Activated naive CD4-positive, alpha-beta T cell treated with anti-CD3 and anti-CD28 coated beads, Interleukin-2, amount 50 U/mL, for 16 hours (primary cell): ENCODE measurements at places on chromosomes 1 and 21.
A peak's percentile ranks its signal among the peaks of the same experiment; 100 is the strongest.

GRCh38 chr1:23483321-23484252 lies at the start of gene ASAP3:
Gene ASAP3 (minus strand): TSS chr1:23484179. CDS start chr1:23484133, 46 bp downstream.
- peak; percentile 13 for DNase-seq

DNA sequence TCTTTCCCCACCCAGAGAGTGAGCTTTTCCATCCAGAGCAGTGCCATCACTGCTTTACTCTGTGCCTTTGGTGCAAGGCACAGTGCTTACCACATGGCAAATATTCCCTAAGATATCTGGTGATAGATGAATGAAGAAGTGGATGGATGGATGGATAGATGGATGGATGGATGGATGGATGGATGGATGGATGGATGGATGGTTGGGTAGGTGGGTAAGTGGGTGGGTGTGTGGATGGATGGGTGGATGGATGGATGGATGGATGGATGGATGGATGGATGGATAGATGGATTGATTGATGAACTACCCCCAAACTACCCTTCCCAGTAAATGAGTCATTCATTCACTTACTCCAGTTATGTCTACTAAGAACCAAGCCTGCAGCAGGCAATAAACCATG lies 42.9 kb upstream of the SLC44A3 start:
- DNase-seq: no peak

GRCh38 chr1:23506376-23507107 lies 22.6 kb upstream of the ASAP3 start:
- no peak for DNase-seq

GRCh38 chr1:7481194-7481593 lies 289.9 kb upstream of the VAMP3 start:
- no peak for DNase-seq

DNA sequence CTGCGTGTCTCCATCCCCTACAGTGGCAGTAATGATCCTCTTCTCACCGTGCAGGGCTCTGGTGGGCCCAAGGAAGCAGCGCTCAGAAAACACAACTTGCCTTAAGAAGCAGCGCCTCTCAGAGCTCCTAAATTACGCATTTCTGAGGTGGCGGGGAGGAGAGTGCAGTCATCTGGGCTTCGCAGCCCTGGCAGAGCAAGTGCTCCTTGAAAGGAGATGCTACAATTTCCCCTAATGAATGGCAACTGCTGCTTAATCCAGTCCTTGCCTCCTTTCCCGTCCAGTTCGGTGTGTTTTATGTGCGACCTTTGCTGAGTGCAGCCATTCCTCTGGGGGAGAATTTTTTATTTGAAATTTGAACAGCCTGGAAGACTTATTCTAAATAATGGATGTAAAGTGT lies 287.3 kb downstream of the PTPRU start:
- no peak for DNase-seq

GRCh38 chr1:181630398-181630797 lies 147.1 kb downstream of the CACNA1E start:
- DNase-seq: no peak

GRCh38 chr21:15171546-15171945 lies 106.7 kb upstream of the NRIP1 start:
- DNase-seq: no peak

DNA sequence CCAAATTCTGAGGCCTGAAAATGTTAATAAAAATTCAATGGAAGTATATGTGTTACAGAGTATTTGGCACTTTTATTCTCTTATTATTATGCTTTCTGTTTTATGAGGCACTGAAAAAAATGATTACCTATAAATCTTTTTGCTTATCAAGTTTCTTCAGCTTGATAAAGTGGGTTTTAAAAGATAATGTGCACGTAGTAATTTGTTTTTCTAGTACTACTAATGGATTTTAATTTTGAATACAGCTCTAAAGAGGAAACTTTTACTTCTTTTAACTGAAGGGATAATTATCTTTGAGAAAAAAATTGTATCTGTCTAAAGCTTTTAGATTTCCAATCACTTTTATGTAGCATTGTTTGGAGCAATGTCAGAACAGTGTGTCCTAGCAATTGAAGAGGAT lies 211.4 kb upstream of the L1TD1 start:
- no peak for DNase-seq

DNA sequence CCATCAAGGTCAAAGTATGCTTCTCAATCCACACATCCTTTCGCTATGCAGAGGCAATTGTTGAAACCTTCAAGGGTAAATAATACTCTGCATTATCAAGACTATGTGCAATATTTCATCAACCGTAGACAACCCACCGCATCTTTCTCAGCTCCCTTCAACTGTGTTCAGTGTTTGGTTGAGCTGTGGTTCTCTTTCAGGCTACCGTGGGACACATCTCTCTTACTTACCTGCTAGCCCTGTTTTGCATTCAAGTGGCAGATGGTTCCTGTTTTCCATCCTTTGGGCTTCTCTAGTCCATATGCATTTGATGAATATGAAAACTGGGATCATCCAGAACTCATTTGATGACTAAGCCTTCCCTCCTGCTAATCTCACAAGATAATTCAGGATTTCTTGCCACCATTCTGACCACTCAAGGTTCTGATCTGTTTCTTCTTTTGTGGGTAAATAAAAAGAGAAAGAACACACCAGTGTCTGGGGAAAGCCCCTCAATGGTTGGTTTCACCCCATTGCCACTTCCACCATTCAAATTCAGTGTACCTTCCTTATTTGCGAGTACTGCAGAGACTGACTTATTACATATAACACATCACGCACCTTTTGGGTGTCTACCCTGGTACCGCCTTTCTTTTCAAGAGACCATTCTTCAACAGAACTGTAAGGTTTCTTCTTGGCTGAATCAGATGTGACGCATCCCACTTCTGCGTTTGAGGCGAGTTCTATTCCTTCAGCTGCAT lies 61.7 kb downstream of the BACE2 start:
- no peak for DNase-seq

DNA sequence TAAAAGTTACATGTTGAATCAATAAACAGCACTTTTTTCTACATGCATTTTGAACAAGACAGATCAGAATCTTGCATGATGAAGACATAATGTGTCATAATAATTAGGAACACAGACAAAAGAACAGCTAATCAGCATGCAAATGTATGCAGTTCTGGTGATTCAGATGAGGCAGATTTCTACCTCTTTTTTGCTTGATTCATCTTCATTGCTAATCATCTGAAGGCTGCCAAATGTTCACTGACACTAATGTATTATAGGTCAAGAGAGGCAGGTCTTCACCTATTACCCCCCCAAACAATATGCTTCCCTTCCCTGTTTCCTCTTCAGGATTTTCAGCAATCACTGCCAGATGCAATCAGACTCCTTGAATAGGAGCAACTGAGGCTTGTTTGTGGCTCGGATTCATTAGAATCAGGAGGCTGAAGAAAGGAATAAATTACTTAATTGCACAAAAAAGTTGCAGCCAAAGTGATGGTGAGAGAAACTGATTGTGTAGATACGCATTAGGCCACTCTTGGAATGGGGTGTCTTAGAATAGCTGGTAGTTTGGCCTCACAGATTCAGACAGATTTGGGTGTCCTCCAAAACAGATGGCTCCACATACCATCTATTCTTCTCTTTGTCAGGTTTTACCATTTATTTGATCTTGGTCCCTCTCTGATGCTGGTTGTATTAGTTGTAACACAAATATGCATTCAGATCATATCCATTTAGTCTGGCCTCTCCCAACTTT lies 275.4 kb downstream of the RPS6KC1 start:
- no peak for DNase-seq

DNA sequence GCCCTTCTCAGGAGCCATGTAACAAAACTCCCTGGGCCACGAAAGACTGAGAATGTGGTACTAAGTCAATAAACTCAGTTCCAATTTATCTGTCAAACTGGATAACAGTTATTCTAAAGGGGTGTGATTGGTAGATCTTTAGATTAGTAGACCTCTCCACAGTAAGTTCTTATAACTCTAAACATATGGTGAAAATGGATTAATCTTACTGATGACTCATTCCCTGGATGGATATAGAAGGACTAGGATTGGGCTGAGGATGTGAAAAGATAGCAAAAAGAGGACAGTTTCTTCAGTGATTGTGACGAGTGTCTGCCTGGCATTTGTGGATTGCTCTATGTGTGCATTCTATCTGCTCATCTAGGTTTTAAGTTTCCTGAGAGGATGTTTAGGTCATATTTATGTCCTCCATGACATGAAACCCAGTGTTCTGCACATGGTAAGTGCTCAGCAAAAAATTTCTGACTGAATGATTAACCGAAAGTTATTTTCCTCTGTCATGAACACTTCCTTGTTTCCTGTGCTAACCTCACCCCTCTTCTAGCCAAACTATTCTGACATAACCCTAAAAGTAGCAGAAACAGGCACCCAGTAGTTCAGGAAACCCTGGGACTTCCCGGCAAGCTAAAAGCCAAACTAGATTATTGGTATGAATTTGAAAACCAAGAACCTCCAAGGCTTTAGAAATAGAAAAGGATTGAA lies 397.5 kb upstream of the PLXNA2 start:
- no peak for DNase-seq

GRCh38 chr1:180923021-180923841 lies 10.5 kb downstream of the KIAA1614 start:
- DNase-seq: no peak

- DNase-seq: no peak
These were observed 560 bp downstream of the PADI2 start for GRCh38 chr1:17118706-17119075.

DNA sequence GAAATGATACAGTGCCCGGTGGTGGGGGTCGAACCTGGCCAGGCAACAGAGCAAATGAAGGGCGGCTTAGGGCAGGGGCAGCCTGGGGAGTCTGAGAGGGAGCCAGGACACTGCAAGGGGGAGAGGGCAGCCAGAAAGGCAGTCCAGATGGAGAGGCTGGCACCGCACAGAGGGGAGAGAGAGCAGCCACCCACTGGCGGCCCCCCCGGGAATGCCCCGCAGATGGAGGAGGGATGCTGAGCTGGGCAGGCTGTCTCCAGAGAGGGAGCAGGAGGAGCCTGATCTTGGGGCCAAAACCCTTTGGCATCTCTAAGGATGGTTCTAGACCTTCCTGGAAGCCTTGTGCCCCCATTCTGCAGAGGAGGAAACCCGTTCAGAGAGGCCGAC lies 112.3 kb downstream of the LACTBL1 start:
- DNase-seq: no peak

- no peak for DNase-seq
These were observed 3.0 kb upstream of the IPP start for GRCh38 chr1:45753248-45754037.

GRCh38 chr1:72649211-72649888 lies 367.0 kb upstream of the NEGR1 start:
- DNase-seq: no peak

DNA sequence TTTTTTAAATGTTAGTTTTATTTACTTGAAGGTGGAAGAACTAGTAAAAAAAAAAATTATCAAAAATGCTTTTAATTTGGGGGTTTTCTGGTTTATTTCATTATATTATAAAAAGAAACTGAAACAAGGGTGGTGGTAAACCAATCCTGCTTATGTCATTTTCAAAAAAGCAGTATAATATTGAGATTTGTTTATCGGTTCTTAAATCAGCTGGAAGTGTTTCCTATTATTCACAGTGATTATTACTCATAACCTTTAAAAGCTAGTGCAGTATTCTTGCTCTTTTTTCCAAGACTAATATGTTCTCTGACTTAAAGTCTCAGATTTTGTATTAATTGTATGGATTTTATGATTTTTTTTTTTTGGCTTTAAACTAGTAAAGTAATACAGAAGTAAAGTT lies 5.4 kb upstream of the LRRC40 start:
- DNase-seq: no peak

DNA sequence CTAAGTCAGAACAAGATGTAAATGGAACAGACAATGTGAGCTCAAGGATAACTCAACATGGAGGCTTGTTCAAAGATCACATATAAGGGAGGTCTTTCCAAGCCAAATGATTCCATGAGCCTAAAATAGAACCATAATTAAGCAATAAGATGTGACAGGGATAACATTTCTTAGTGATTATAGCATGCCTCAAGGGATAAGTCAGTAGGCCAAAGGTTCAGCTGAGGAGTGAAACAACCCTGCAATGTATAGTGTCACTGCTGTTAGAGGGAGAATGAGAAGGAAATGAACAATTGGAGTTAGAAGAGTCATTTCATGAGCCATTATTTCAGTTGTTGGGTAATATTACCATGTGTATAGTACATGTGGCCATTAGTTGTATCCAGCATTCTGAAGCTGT lies 25.0 kb downstream of the GORAB start:
- DNase-seq: no peak

GRCh38 chr1:100147875-100148274 lies 14.9 kb downstream of the TRMT13 start:
- DNase-seq: no peak

DNA sequence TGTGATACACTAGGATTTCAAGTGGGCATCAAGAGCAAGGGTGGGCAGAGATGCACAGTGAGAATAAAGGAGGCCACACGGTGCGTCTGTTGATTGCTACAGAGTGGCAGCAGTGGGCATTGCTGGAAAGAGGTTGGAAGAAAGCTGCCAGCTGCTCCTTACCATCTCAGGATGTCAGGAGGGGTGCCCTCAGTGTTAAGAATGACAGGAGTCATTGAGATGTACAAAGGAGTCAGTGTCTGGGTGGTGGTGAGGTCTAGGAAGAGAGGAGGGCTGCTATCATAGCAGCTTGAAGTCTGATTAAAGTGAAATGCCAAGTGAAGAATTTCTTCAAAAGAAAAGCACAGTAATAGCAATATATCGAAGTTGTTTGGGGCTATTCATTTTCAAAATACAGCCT lies 992.7 kb downstream of the TTLL7 start:
- no peak for DNase-seq

- no peak for DNase-seq
These were observed 16.6 kb upstream of the LEMD1 start for GRCh38 chr1:205438213-205439158.
